ENCODE measurements at places on chromosomes 5 and 9.

GRCh38 chr5:65204966-65205365, 276.8 kb downstream of the ADAMTS6 start:
- DNase-seq: no peak

DNA sequence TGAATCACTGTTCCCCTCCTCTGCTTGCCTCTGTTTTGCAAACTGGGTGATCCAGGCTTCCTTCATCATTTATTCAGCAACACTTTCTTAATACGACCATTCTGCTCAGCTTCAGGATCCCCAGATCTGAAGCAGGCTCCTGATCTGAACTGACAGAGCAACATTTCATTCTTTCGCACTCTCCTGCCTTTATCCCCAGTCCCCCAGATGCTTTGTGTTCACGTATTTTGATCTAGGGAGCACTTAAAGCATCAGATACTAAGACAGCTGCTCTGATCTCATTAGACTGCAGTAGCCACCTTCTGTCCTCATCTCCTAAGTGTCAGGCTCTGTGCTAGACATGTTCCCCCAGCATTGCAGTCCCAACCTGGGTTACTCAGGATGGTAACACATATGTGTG, 158.0 kb downstream of the TRIO start:
- no peak for DNase-seq

GRCh38 chr9:96115836-96116235, 186.1 kb downstream of the HSD17B3 start:
- no peak for DNase-seq

- DNase-seq: no peak
Observed at GRCh38 chr5:101370181-101370580, 467.1 kb upstream of the ST8SIA4 start.

All from CD4-positive, alpha-beta T cell treated with Interleukin-2 at 100 ng/mL for 4 hours (primary cell).